Activated CD4-positive, alpha-beta T cell treated with anti-CD3 and anti-CD28 coated beads, Interleukin-2, amount 50 U/mL, for 24 hours (primary cell): ENCODE measurements at places on chromosomes 2 and 18.

GRCh38 chr2:128156812-128157211 lies 65.8 kb downstream of the UGGT1 start:
- no peak for DNase-seq

- no peak for DNase-seq
Measured at GRCh38 chr2:182228741-182229140, 198.1 kb downstream of the PDE1A start.

DNA sequence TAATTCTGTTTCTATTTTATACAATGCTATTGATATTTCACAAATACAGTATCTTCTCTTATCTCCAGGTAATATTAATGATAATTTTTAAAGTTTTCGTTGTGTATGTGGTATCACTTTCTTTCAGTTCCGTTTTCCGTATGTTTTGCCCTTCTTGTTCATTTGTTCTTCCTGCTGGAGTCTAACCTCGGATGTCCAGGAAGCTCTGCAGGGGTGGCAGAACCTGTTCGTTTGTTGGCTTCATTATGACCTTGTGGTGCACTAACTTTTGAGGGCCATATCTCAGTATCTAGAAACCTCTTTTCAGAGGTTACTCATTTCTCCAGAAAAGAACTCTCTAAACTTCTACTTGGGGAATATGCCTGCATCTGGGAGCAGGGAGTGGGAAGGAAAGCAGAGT lies 134.5 kb downstream of the NBAS start:
- DNase-seq, result no peak

- no peak for DNase-seq
Measured at GRCh38 chr2:107078584-107078983, 192.6 kb upstream of the ST6GAL2 start.

- no peak for DNase-seq
Measured at GRCh38 chr18:51251625-51252024, 54.1 kb upstream of the MEX3C start.

DNA sequence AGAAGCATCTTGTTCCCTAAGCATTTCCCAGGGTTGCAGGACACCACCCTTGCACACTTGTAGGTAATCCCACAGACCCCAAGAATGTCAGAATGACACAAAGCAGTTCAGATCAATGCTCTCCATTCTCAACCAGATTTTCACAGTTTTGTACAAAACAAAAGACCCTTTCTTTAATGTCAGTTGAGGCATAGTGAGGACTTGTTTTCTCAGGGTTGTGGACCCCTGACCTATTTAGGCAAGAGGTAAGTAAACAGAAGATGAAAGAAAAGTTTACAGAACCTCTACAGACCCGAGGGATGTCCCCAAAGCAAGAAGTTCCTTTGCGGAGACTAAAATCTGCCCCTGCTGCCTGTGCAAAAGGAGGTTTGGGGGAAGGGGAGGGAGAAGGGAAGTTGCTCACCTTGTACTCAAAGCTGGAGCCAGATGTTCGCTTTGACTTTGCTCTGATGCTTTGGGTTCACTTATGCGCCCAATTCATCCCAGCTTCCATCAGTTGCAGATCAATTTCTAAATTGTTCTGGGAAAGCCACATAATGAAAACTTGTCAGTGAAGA lies 635.4 kb downstream of the EPHA4 start:
- DNase-seq, result no peak

DNA sequence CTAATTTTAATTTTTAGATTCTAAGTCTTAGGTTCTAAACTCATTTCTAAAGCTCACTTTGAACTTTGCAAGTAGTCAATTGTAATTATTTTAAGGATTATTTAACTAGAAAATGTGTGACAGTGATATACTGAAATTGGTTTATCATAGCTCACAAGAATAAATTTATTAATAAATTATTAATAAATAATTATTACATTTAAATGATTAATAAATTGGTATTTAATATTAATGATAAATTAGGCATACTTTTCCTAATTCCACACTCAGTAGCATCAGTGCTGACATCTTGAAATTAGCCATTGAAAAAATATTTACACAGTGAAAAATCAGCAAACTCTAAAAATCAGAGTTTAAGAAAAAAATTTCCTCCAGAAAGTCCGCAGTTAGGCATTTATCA lies 433.7 kb downstream of the FIGN start:
- no peak for DNase-seq
